ENCODE measurements at places on chromosomes 1 and 21.

GRCh38 chr1:155218854-155219591 lies 10.5 kb downstream of the MTX1 start:
- DNase-seq = no peak

- DNase-seq = no peak
These were observed 56.8 kb upstream of the ERRFI1 start for GRCh38 chr1:8082945-8083344.

- DNase-seq = no peak
These were observed 12.3 kb downstream of the WNT3A start for GRCh38 chr1:228018961-228019721.

- DNase-seq = peak; percentile 58
These were observed 4.4 kb upstream of the LGR6 start for GRCh38 chr1:202189001-202189790.

DNA sequence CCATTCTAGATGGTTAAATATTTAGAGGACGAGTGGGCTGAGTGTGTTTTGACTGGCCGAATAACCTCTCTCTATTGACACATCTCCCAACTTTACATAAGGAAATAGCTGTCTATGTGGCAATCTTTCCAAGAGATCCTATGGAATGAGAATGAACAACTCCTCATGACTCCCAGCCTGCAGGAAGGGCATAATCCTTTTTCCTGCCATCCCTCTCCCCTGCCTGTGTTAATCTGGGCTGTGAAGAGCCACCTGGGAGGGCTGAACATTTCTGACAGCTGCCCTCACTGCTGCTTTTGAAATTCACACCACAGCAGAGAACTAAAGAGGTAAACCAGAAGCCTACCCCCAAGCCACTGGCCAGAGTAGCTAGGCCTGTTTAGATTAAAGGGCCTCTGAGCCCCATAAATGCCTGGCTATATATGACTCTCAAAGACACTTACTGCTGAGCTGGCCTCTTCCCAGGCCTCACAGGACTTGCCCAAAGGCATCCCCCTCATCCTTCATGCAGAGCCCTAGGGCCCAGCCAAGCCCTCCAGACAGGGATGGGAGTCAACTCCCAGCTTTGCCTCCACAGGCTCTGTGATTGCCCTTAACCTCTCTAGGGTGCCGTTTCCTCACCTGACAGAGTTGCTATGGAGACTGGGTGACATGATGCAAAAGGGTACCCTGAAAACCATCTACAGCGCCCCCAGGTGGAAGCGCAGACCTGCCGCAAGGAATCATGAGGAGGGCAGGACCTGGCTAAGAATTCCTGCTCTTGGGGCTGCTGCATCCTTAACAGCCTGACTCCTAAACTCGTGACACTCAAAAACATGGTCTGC lies 42.0 kb upstream of the LDLRAP1 start:
- DNase-seq = no peak

DNA sequence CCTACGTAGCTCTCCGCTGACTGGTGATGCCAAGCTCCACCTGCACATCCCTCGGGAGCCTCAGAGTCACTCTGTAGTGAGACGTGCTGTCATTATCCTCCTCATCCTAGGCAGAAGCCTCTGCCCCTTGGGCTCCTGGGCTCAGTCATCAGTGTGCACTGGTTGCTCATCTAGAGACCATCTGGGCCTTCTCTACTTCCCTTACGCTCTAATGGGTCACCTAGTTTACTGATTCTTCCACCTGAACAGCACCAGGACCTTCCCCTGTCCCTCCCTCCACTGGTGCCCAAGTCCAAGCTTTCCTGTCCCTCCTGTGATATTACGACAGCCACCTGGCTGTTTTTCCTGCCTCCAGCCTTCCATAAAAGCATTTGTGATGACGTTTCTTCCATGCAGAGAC lies 136.1 kb upstream of the ERRFI1 start:
- DNase-seq = no peak

DNA sequence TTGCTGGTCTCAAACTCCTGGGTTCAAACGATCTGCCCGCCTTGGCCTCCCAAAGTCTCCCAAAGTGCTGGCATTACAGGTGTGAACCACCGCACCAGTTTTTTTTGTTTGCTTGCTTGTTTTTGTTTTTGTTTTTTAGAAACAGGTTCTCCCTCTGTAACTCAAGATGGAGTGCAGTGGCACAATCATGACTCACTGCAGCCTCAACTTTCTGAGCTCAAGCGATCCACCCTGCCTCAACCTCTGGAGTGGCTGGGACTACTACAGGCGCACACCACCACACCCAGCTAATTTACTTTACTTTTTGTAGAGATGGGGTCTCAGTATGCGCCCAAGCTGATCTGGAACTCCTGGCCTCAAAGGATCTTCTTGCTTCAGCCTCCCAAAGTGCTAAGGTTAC lies 47.3 kb upstream of the USP1 start:
- DNase-seq = no peak

- no peak for DNase-seq
These were observed 59.5 kb upstream of the KCNA3 start for GRCh38 chr1:110734133-110734680.

DNA sequence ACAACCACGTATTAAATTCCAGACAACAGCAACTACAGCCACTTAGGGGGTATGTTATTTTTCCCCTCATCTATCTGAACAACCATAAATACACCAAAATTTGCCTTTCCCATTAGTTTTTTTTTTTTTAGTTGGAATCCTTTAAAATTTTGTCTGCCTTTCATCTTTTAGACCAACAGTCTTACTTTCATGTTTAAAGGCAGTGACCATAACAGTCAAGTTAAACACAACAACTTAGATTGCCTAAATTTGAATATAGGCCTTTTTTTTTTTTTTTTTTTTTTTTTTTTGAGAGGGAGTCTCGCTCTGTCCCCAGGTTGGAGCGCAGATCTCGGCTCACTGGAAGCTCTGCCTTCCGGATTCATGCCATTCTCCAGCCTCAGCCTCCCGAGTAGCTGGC lies 3.4 kb downstream of the GPBP1L1 start:
- no peak for DNase-seq

DNA sequence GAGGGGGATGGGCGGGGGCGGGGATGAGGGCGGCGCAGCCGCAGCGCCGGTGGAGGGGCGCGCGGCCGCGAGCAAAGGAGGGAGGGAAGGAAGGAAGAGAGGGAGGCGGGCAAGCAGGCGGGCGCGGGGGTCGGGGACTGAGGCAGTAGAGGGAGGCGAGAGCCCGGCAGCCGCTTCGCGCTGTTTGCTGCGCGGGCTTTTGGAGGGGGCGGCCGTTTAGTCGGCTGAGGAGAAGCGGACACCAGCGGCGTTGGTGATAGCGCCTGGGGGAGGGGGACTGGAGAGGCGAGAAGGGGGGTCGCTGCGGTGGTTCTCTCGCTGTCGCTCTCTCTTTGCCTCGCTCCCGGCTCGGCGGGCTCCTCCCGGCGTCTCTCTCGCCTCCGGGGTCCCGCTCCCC lies at the start of gene HS2ST1:
TSS of gene HS2ST1 (plus strand) at position 35 of the 397 bp plus-strand sequence.
- DNase-seq = no peak

GRCh38 chr1:17201201-17202021 lies 3.5 kb upstream of the PADI1 start:
- no peak for DNase-seq

DNA sequence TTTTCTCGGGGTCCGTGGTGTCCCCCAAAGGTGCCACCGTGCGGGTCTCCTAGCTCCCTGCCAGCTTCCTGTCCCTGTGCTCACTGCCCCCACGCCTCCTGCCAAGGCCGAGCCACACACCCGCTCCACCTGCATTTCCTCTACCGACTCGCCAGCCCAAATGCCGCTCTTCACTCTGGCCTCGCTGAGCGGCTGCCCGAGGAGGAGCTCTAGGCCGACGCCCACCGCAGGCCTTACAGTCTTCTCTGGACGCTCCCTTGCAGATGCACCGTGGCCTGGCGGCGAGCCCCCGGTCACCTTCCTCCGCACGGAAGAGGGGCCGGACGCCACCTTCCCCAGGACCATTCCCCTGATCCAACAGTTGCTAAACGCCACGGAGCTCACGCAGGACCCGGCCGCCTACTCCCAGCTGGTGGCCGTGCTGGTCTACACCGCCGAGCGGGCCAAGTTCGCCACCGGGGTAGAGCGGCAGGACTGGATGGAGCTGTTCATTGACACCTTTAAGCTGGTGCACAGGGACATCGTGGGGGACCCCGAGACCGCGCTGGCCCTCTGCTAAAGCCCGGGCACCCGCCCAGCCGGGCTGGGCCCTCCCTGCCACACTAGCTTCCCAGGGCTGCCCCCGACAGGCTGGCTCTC lies 26.3 kb downstream of the FTCD start:
- no peak for DNase-seq

GRCh38 chr1:72357411-72357810 lies 75.1 kb upstream of the NEGR1 start:
- DNase-seq = no peak

DNA sequence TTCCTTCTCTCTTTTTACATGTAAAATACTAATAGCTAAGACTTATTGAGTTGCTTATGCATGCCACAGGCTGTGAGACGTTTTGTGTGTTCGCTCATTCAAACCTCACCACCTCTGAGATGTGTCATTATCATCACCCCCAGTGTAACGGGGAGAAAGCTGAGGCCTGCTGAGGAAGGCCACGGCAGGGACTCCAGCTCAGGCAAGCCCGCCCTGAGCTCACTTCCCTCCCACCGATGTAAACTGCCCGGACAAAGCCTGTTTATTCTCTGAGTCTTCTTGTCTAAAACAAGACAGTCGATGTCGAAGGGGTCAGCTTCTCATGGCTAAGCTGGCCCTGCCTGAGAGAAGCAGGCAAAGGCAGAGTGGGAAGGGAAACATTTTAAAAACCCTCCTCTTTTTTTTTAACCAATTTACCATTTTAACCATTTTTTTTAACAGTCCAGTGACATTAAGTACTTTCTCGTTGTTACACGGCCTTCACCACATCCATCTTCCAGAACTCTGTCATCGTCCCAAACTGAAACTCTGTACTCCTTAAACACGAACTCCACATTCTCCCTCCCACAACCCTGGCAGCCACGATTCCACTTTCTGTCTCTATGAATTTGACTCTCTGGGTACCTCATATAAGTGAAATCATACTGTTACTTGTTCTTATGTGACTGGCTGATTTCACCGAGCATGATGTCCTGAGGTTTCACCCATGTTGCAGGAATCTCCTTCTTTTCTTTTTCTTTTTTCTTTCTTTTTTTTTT lies 204.8 kb upstream of the GALNT2 start:
- no peak for DNase-seq

- no peak for DNase-seq
These were observed 1.7 kb upstream of the TSPAN2 start for GRCh38 chr1:115090956-115091355.

DNA sequence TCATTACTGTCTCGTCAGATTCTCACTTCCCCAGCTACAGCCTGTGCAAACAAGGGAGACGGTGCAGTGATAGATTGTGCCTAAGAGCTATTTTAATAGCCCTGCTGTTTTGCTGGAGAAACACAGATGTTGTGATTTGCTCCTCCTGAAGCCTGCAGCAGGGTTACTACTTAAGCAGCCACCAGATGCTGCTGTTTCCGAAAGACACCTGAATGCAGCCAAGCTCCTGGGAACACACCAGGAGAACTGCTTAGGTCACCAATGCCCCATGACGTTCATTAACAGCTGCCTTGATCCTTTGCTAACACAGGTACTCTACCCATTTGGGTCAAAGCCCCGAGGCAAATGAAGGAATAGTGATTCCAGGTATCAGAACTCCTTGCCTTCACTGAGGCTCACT lies 411.8 kb upstream of the DAB1 start:
- DNase-seq = no peak

- DNase-seq = no peak
These were observed 3.3 kb upstream of the FMO4 start for GRCh38 chr1:171310661-171311087.

Data from GM12891 (cell line).